Aortic smooth muscle cell (primary cell): ENCODE measurements at places on chromosomes 4 and X. TPM values are rescaled to one million over a fixed set of nuclear protein-coding genes. Genes with fewer than 3 reads are reported as not detected.

The TMSB15B gene
- 1.6 and 1.8 TPM in 2 replicates for total RNA-seq

The PSAPL1 gene
- total RNA-seq = not detected in 2 replicates

The TLR3 gene
- total RNA-seq = 3.7 and 6.9 TPM in 2 replicates

The ASMT gene
- total RNA-seq = not detected in 2 replicates

The CBR4 gene
- 13.1 and 13.3 TPM in 2 replicates for total RNA-seq

The SLC25A14 gene
- total RNA-seq = 10.3 and 10.8 TPM in 2 replicates

The PLP1 gene
- 0.12 TPM in 1 of 2 replicates, not detected in the other for total RNA-seq
